Omental fat pad (tissue), 4 donors: ENCODE measurements at places on chromosomes 13 and 19.
A peak's percentile ranks its signal among the peaks of the same experiment; 100 is the strongest.

- DNase-seq, result no peak
Measured at GRCh38 chr13:66655847-66656454, 574.2 kb downstream of the PCDH9 start.

- no peak for DNase-seq
Measured at GRCh38 chr19:54694648-54695047, 29.6 kb upstream of the KIR3DL3 start.

DNA sequence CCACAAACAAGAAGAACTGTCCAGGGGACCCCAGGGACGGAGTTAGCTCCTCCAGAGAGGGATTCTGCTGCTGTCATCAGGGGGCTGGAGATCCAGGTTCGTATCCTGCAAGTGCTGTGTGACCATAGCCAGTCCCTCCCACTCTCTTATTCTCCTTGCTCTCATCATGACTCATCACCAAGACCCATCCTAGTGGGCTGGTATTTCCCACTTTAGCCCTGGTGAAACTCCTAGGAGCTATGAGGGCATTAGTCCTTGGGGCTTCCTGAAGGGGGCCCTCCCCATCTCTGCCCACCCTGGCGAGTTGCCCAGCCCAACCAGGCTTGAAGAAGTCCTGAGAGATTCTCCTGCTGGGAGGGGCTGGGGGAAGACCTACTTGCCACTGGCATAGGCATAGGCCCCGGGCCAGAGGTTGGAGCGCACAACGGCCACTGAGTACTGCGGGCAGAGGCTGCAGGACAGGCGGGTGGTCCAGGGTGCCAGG is 7.5 kb upstream of the DMWD start:
- no peak for DNase-seq

DNA sequence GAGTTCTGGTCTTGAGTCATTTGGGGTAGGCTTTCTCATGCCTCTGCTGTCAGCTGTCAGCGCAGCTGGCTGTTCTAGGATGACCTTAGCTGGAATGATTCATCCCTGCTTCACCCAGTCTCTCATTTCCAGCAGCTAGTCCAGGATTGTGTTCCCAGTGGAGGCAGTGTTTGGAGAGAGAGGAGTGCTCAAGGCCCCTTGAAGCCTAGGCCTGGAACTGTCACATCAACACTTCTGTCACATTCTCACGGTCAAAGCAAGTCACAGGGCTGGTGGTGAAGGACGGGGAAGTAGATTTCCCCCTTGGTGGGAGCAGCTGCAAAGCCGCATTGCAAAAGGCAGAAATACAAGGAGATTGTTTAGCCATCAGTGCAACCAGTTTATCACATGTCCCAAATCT is 15.2 kb downstream of the TPT1 start:
- DNase-seq, result no peak

DNA sequence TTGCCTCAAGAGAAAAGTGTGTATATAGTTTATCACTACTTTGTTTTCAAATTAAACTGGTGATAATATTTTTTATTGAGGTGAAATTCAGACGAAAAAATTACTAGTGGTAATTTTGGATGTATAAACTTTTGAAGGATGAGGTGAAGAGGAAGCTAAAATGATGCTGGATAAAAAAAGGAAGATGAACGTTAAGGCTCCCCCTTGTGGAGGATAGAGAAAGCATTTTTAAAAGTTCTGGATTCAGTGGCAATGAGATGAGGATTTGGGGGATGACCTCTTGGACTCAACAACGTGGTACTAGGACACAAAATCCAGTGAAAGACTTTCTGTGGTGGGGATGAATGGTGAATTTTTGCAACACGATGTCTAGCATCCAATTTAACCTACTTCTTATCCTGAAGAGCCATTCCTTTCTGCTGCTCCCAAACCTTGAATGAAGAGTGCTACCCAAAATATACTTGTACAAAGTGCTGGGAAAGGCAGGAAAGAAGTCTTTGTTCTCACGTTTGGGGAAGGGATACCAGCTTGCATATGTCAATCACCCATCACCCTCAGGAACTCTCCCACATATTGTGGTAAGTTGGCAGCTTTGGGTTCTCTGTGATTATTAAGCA is 7.3 kb upstream of the SIGLEC5 start:
- no peak for DNase-seq

DNA sequence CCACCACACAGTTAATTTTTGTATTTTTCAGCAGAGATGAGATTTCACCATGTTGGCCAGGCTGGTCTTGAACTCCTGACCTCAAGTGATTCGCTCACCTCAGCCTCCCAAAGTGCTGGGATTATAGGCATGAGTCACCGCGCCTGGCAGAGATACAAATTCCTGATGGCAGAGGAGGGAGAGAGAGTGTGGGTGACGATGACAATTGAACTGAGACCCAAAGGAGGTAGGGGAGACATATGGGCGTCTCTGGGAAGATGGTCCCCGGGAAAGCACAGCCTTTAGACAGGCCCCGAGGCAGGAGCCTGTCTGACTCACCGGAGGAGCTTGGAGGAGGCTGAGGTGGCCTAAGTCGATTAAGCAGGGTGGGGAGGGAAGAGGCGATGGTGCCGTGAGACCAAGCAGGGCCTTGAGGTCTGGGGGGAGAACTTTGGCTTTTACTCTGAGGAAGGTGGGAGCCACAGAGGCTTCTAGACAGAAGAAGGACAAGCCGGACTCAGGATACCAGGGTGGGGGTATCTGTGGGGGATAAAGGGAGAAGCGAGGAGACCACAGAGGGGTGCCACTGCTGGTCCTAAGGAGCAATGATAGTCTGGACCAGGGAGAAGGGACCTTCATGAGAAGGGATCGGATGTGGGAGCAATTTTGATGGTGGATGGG is 38.2 kb downstream of the ARRDC2 start:
- DNase-seq, result peak; percentile 32

- no peak for DNase-seq
Measured at GRCh38 chr13:78319101-78319627, 284.2 kb downstream of the POU4F1 start.

DNA sequence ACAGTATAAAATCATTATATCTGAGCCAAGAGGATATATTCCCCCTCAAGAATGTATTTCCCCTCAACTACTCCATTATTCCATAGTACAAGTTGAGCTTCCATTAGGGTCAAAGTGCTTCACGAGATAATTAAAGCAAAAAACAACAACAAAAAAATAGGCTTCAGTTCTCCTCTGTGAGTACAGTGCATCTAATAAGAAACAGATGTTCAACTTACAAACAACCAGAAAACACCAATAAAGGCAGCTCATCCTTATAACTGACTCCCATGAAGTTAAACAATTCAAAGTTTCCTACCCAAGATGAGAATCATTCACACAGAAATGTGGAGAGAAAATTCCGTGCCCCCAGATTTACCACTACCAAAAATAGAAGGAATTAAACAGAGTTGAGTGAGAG is 854.4 kb downstream of the PCDH9 start:
- no peak for DNase-seq

DNA sequence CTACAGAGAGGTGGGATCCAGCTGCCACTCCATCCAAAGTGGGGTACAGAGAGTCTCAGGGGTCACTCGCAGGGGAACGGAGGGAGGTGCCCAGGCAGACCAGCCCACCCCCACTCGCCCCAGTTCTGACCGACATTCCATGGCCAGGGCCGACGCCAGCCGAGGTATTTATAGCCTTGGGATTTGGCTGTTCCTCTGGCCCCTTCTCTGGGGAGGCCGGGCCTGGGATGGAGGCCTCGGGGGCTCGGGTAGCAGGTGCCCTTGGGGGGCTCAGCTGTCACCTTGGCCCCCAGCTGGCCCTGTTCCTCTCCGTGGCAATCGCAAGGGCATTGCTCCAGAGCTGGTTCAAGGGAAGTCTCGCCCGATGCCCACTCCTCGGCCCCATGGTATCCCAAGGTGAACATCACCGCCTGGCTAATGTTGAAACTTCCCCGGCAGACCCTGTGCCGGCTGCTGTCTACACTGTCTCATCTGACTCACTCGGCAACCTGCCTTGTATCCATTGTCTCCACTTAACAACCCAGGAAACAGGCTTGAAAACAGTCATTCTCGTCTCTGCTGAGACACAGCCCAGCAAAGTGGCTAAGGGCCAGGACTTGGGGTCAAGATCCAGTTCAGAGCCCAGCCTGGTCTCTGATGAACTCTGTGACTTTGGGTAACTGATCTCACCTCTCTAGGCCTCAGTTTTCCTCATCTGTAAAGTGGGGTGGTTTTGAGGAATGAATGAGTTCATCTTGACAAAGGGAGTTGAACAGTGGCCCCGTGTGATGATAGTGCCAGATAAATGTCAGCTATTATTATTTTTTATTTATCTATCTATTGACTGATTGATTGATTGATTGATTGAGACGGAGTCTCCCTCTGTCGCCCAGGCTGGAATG is 9.7 kb downstream of the PRKACA start:
- no peak for DNase-seq

- no peak for DNase-seq
Measured at GRCh38 chr13:33025220-33025744, 9.1 kb downstream of the KL start.

DNA sequence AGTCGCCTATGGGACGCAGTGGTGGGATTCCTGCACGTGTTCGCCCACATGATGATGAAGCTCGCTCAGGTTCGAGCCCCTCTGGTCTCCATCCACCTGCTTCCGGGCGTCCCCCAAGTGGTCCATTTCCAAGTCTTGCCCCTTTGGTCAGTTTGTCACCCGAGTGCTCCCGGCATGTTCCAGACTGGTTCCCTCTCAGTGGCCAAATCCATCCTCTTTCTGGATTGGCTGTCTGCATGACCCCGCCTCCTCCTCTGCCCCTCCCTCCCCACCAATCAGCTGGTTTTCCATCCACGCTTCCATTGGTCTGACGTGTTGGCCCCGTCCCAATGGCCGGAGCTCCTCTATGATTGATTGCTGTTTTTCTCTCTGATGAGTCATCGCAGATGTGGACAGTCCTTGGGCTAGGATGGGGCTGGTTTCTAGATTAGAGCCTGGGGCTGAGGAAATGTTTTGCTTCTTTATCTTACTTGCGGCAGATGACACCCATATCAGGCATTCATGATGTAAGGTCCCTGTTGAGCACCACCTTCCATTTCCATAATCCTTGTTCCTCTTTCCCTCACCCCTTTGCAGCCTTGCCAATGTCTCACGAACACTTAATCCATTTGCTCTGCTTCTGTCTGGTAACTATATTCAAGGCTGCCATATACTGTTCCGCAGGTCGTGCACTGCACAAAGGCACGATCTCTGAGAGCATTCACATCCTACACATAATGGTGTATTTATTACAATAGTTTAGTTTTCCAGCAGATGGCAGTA is 73.8 kb downstream of the MAP4K1 start:
- DNase-seq, result peak; percentile 58
